AG10803 (cell line): ENCODE measurements at places on chromosomes 13 and 19.

GRCh38 chr13:112715210-112715609 lies 25.4 kb downstream of the ATP11A start:
- DNase-seq = no peak

- DNase-seq = no peak
These were observed 69.2 kb downstream of the CEBPG start for GRCh38 chr19:33442706-33443105.

GRCh38 chr19:45418802-45419201 lies 4.9 kb downstream of the ERCC1 start:
- no peak for DNase-seq

DNA sequence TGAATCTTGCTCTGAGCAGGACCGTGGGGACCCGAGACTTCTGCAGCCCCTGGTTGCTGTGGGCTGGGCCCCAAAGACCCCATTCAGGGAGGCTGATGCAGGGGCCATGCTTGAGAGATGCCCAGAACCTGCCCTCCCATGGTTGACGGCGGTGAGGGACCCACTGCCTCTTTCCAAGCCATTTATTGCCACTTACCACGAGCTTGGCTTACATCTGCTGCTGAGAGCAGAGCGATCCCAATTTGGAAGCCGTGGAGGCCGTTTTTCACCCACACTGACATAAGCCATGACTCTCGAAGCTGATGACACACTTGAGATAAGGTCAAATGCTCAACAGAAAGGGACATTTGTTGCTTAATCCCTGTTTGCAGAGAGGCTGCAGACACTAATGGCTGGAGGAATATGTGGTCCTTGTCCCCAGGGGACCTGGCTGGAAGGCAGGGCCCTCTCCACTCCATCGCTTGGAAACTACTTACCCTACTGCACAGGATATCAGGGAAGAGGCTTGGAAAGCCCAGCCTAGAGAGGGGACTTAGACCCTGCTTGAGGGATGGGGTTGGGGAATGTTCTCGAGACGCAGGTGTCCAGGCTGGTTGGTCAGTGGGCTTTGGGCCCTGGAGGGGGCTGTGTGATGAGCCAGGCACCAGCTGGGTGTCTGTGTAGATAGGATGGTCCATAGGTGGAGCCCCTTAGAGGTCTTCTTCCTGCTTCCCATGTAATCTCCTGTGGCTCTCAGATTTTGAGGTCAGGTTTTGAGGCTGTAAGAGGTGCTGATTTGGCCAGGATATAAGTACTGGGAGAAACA lies 15.3 kb downstream of the ZNF536 start:
- DNase-seq = no peak

- DNase-seq = no peak
These were observed 22.9 kb downstream of the CYP4F2 start for GRCh38 chr19:15874821-15875474.
